Stimulated activated CD4-positive, alpha-beta T cell treated with anti-CD3 and anti-CD28 coated beads, TNF-alpha, amount 100 ng/mL, for 4 hours (primary cell): ENCODE measurements at places on chromosomes 5 and 9.

DNA sequence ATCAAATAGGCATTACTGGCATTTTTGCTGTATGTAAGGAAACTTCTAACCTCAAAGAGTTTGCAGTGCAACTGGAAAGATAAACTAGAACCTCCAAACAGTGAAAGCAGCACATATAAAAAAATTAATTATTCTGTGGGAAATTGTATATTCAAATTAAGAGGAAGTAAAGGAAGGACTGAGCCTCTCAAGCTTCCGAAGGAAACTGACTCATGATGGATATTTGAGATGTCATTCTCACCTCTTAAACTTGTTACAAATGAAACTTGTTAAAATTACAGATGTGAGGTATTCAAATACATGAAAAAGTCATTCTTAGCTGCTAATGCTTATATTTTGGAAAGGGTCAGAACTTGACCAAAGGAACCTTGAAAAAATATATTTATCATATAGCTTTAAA, 538.7 kb downstream of the PDE4D start:
- DNase-seq, result no peak

- DNase-seq, result no peak
Measured at GRCh38 chr5:64979531-64979930, 210.8 kb downstream of the CWC27 start.

- DNase-seq, result no peak
Measured at GRCh38 chr5:121867403-121867802, 15.7 kb downstream of the FTMT start.

DNA sequence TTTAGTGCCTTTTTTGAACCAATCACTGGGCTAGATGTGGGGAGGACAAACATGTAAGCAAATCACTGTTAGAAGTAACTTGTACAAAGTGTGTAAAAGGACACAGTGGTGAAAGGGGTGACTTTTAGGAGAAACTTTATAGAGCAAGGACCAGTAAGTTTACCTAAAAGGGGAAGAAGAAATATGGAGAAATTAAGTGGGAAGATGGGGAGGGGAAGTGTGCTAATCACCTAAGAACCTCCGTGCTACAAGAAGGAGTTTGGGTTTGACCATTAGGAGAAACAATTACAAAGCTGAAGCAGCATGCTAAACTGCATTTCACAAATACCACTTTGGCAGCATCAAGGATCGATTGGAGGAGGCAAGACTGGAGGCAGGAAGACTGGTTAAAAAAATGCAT, 17.3 kb downstream of the ITGA1 start:
- DNase-seq, result no peak

DNA sequence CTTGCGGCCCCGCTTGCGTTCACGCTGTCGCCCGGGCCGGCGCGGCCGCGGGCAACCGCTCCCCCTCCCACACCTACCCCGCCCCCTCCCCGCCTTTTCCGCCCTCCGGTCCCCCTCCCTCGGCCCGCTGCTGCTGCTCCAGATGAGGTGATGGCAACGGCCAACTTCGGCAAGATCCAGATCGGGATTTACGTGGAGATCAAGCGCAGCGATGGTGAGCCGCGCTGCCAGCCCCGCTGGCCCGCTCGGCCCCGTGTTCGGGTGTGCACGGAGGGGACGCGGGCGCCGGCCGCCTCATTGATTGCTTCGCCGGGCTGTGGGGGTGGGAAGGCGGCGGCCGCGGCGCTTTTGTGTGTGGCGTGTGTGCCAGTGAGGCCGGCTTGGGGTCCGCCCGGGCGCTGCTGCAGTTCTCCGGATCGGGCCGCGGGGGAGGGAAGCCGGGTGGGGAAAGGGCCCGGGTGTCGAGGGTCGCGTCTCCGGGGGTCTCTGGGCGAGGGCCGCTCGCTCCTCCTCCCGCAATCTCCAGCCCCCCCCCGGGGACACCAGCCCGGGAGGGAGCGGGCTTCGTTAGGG, 403 bp downstream of the KIF2A start:
- no peak for DNase-seq

DNA sequence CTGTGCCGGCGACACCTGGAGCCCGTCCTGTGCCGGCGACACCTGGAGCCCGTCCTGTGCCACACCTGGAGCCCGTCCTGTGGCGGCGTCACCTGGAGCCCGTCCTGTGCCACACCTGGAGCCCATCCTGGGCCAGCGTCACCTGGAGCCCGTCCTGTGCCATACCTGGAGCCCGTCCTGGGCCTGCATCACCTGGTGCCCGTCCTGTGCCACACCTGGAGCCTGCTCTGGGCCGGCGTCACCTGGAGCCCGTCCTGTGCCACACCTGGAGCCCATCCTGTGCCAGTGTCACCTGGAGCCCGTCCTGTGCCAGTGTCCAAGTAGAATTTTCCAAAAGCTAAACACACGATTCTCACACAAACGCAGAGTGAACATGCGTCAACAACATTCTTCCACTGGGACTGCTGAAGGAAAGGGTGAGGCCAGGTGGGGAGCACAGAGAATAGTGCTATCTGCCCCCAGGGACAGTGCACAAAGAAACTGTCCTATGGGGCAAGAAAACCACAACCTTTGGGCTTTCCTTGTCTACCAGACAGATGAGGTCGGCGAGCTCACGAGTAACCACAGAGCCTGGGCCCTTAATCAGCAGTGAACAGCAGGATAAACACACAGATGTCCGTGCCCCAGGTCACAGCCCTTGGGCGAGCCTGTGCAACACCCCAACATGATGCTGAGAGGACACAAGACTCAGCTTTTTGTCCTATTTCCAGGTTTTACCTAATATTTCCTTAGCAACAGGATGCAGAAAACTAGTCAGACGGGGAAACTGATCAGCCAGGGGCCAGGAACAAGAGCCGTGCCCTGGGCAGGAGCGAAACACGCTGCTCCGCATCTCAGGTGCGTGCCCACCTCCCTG, 7.9 kb downstream of the QSOX2 start:
- no peak for DNase-seq

- DNase-seq, result no peak
Measured at GRCh38 chr5:83513491-83513890, 41.9 kb downstream of the VCAN start.

- DNase-seq, result no peak
Measured at GRCh38 chr9:22100626-22101025, 91.5 kb upstream of the CDKN2B start.
